ENCODE measurements at places on chromosomes 6 and 20. TPM values are rescaled to one million over a fixed set of nuclear protein-coding genes. Genes with fewer than 3 reads are reported as not detected.

Gene LTB
- 10.6 TPM for total RNA-seq

Gene MUCL3
- 0.25 TPM for total RNA-seq

Gene APOM
- total RNA-seq, result 2.0 TPM

Gene KCNS1
- total RNA-seq, result 1.5 TPM

Gene THEMIS
- total RNA-seq, result not detected

Gene MOG
- total RNA-seq, result not detected

Gene WTAP
- 112 TPM for total RNA-seq

Gene FBXO5
- 71.6 TPM for total RNA-seq

Gene TFAP2A
- 0.43 TPM for total RNA-seq

Gene VGLL2
- total RNA-seq, result not detected

Gene SLC17A4
- total RNA-seq, result not detected

Gene PSORS1C1
- 0.44 TPM for total RNA-seq

Gene PHACTR3
- not detected for total RNA-seq

Gene TREM1
- total RNA-seq, result not detected

Gene KHDC1L
- not detected for total RNA-seq

Gene SPATA2
- 8.6 TPM for total RNA-seq

Gene MOCS1
- total RNA-seq, result 8.8 TPM

Gene CLVS2
- total RNA-seq, result 48.1 TPM

Gene USP49
- 15.7 TPM for total RNA-seq

Gene POLR1C
- total RNA-seq, result 54.4 TPM

Gene PLCG1
- 208 TPM for total RNA-seq

Gene SNX21
- total RNA-seq, result 12.8 TPM

Gene PIM1
- total RNA-seq, result 67.3 TPM

Gene TBXT
- 2.3 TPM for total RNA-seq

Gene IL17F
- not detected for total RNA-seq

Gene AFDN
- total RNA-seq, result 214 TPM

Gene FERMT1
- 3.5 TPM for total RNA-seq

Gene NKAIN4
- not detected for total RNA-seq

Gene OTOR
- total RNA-seq, result not detected

Gene ELOVL4
- total RNA-seq, result 7.2 TPM

Gene COL12A1
- 0.64 TPM for total RNA-seq

Gene MLN
- not detected for total RNA-seq

Gene RNF182
- total RNA-seq, result 3.6 TPM

Gene TPD52L1
- total RNA-seq, result 39.1 TPM

Gene ATP6V1G2
- 2.7 TPM for total RNA-seq

Gene COL11A2
- 1.4 TPM for total RNA-seq

Gene GTSF1L
- not detected for total RNA-seq

Gene KDM1B
- 9.4 TPM for total RNA-seq

Gene C6orf58
- not detected for total RNA-seq

Gene SEL1L2
- not detected for total RNA-seq

Gene WFDC2
- 994 TPM for total RNA-seq

Gene SLC13A3
- 6.2 TPM for total RNA-seq

Gene LZTS3
- total RNA-seq, result 26.8 TPM

Gene DSP
- total RNA-seq, result 127 TPM

Gene HTR1E
- total RNA-seq, result 3.6 TPM

Gene CENPB
- 42.5 TPM for total RNA-seq

Gene DDO
- total RNA-seq, result not detected

Gene SLC22A23
- total RNA-seq, result 12.1 TPM

Gene HLA-DQB2
- not detected for total RNA-seq

Gene OR2B6
- total RNA-seq, result not detected

Gene PRR18
- total RNA-seq, result 0.63 TPM

Gene SCRT2
- not detected for total RNA-seq

Gene RAMACL
- total RNA-seq, result 0.59 TPM

Gene PTK6
- 0.22 TPM for total RNA-seq

Gene LAMP5
- total RNA-seq, result 0.47 TPM
